Kasumi-1 (cell line): ENCODE measurements at places on chromosomes 11 and 22.

DNA sequence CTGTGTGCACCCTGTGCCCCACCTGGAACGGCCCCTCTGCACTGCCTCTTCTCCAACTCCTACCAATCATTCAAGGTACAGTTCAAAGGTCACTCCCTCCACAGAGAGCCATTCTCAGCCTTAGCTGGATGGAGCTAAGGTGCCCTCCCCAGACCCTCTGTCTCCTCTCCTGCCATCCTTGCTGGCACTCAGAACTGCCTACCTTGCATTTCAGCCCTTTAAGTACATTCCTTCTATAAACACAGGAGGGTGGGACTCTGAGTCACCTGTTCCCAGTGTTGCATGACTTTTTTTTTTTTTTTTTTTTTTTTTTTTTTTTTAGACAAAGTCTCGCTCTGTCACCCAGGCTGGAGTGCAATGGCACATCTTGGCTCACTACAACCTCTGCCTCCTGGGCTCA lies 8.6 kb downstream of the TTLL1 start:
- no peak for DNase-seq

GRCh38 chr11:1892116-1892515 lies 421 bp upstream of the PRR33 start:
- no peak for DNase-seq

GRCh38 chr22:30481711-30482110 lies 9.9 kb upstream of the SEC14L3 start:
- DNase-seq = no peak

DNA sequence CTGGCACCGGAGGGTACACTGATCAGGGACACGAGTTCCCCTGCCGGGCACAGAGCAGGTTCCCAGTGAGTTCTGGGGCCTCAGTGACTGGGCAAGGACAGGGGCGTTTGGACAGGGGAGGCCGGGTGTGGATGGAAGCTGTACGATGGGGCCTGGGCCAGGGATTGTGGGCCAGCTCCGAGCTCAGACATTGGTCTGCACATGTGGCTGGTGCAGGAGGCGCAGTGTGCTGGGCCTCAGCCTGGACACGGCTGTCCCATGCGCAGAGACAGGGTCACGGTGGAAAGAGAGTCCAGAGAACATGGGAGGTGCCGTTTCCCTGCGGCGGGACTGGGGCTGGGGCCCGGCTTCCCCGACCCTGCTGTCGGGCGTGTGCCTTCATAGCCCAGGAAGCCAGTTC lies 60.7 kb downstream of the CDKN1C start:
- no peak for DNase-seq

GRCh38 chr11:96614846-96615245 lies 225.0 kb downstream of the JRKL start:
- DNase-seq = no peak

- DNase-seq = no peak
These were observed 14.3 kb downstream of the PACSIN2 start for GRCh38 chr22:43000441-43001175.

- DNase-seq = peak; percentile 85
These were observed 61.1 kb upstream of the CD44 start for GRCh38 chr11:35077709-35078469.

DNA sequence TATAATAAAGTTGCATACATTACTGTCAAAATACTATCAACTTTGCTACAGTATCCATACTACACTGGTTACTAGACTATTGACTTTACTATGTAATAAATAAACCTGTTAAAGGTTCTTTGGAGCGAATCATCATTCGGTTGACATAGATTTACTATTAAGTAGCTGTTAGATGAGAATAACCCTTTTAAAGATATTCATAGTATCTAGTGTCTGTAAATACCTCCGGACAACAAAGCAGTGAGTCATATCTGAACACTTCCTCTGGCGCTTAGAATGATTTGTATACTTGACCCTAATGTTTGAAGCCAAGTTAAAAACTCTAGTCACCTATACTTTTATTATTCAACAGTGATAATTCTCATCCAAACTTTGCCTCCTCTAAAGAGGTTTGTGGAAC lies 84.7 kb downstream of the MSANTD4 start:
- no peak for DNase-seq

GRCh38 chr11:67614730-67615714 lies 8.3 kb downstream of the NDUFV1 start:
- peak; percentile 48 for DNase-seq

GRCh38 chr11:102280245-102280833 lies 36.9 kb upstream of the BIRC3 start:
- DNase-seq = no peak

GRCh38 chr11:134052988-134053945 lies 15.6 kb upstream of the JAM3 start:
- no peak for DNase-seq

DNA sequence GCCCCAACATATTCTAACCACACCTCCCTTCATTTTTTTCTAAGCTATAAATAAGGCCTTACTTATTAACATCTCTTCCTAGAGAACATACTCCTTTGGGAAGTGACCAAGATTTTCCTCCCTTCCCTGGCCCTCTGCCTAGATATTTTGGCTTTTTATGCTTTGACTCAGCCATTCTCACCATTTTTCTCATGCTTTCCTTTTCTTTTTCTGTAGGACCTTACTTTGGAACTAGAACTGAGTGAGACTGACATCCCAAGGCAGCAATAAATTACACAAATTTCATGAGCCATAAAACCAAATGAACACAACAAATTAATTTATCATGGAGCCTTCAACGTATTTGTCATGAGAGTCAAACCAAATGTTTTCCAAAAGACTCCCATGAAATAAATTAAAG lies 142.7 kb upstream of the CTSC start:
- DNase-seq = no peak

GRCh38 chr11:9092072-9092471 lies 673 bp upstream of the SCUBE2 start:
- no peak for DNase-seq

- no peak for DNase-seq
These were observed 32.4 kb upstream of the CBX7 start for GRCh38 chr22:39184586-39185577.

DNA sequence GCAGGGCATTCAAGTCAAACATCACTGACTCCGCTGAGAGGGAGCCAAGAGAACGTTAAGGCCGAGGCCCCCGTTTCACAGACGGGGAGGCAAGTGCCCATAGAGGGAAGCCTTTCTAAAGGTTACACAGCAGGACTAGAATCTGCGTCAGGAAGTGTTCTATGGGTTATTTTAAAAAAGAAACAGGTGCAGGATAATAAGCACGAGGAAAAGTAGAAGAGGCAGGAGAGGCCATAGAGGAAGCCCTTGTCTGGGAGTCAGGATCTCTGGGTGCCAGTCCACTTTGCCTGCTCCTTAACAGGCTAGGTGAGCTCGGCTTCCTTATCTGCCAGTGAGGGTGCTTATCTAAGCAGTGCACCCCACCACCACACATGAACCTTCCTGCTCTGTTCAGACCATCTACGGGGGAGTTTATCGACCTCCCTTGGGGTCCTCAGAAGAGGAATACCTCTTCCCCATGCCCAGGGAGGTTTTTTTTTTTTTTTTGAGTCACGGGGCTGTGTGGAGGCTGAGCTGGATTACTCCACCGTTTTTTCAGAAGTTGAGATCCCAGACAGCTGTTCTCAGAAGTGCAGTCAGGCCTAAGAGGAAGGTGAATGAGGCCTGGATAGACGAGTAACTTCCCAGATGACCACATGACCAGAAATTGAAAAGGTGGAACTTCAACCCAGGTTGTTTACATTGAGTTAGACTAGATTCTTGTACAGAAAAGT lies 1.2 kb upstream of the FCHSD2 start:
- DNase-seq = peak; percentile 79

- peak; percentile 8 for DNase-seq
These were observed 81.3 kb upstream of the TP53I11 start for GRCh38 chr11:45031912-45032519.
